ENCODE measurements at places on chromosomes 4 and X.

DNA sequence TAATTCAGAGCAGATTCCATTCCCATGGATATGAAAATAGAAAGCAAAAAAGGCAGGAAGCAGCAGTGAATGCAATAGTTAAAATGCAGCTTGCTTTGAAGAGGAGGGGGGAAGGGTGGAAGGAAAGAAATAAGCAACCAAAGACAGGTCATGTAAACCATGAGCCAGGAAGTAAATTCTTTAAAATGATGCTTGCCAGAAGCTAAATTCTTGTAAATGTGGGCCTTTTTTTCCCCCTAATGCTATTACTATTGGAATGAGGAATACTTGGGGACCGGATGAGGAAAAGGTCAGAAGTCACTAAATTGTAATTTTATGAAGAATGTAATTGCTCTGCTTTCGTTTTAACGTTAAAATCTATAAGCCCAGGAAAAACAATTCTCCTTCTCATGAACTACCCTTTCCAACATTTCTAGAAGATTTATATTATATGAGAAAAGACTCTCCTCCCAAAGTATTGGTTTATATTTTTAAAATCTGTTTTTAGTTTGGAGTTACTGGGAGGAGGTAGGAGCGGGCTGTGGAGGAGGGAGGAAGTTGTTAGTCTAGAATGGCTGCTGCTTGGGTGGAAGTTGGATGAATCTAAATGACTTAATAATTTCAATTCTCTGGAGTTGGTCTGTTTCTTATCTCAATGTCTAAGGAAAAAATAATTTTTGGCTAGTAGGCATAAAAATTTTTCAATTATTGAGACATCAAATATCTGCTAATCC lies 77.6 kb upstream of the PCDH18 start:
- DNase-seq, result no peak

DNA sequence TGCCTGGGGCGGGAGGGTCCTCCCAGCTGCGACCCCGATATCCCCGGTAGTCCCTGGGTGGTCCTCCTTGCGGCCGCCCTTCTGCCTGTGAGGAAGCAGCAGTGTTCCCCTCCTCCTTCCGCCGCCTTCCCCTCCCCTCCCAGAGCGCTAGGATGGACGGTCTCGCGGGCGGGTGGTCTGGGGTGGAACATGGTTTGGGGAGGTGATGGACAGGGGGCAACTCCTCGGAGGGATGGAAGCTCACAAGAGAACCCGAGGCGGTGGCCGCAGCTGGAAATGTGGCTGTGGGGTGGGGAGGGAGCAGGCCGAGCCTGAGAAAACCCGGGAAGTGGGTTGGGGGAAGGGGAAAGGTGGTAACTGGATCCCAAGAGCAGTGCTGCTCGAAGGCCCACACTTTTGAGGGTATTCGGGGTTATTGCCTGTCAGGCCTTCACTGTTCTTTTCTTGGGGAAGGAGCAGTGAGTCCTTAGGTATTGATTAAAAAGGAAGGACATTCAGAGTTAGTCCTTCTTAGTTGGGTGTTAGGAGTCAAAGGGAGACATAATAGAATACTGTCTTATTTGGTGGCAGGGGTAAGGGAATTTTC lies 581 bp downstream of the UBE2K start:
- peak; percentile 17 for DNase-seq

- no peak for DNase-seq
Measured at GRCh38 chrX:96989830-96990571, 106.3 kb downstream of the RPA4 start.

GRCh38 chr4:117134386-117134785 lies 49.0 kb upstream of the TRAM1L1 start:
- DNase-seq, result no peak

DNA sequence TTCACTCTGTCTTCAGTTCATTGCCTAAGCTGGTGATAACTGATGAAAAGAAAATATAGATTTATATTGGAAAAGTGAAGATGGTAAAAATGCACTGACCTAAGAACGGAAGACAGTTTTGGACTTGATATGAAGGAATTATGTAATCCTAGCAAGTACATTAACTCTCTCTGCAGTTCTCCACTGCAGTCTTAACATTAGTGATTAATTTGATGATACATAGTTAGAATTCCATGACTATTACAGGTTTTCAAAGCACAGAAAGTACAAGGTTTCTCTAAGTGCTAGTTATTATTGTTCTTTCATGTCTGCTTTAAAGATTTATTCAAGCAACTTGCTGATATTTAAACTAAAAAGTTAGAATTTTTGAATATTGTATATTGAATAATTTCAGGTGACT lies 1591.7 kb upstream of the ADGRL3 start:
- DNase-seq, result no peak

- no peak for DNase-seq
Measured at GRCh38 chrX:68761086-68761485, 67.7 kb upstream of the EFNB1 start.
